Muscle of back (tissue), 13 donors: ENCODE measurements at places on chromosomes 2 and 18.

GRCh38 chr2:54040250-54040649 lies 69.5 kb upstream of the PSME4 start:
- no peak for DNase-seq

GRCh38 chr2:219765231-219765911 lies 137.9 kb downstream of the SLC4A3 start:
- no peak for DNase-seq

- DNase-seq = no peak
Measured at GRCh38 chr2:128451084-128452023, 132.7 kb upstream of the HS6ST1 start.

DNA sequence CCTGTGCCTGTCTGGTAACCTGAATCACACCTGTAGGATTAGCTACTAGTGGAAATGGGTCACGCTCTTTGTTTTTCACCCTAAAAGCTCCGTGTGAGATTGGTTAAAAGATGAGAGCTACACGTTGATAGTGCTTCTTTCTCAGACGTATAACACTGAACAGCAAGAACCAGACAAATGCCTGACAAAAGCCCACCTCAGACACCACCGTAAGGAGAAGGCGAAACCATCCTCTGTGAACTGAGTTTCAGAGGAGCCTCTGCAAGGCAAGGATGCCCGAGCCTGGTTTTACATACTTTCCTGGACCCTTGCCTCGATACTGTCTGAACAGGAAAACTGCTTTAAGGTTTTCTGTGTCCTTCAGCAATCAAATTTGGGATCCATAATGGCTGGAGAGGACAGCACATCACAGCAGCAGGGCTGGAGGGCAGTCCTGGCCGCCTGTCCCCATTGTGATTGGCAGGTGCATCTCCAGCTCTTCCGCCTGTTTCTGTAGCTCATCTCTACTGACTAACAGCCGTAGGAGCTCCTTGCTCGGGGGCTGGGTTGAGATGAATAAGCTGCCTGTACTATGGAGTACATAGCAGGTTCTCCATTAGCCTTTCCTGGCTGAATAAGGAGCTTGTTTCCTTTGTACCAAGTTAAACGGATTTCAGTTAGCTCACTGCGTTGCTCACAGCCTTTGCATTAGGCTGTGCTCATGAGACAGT lies 155.5 kb downstream of the MYT1L start:
- DNase-seq = no peak

DNA sequence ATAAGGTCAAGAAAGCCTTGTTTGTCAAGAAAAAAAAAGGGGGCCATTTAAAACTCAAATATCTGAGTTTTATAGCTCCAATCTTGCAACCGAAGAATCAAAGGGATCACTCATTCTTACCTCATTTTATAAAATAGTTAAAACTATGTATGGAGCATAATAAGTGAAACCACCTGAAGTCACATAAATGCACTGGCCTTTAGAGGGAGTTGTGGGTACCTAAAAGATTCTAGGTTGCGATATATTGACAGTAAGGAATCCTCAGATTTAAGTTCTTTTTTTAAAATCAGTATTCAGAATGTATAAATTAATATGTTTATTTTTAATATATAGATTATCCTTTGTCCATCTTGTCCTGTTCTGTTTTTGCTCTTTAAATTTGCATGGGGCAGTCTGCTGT lies 3.4 kb downstream of the ARHGAP28 start:
- DNase-seq = no peak

- DNase-seq = no peak
Measured at GRCh38 chr2:221581986-221582385, 9.9 kb upstream of the EPHA4 start.

GRCh38 chr2:119536211-119536610 lies 8.0 kb upstream of the CFAP221 start:
- DNase-seq = no peak

- no peak for DNase-seq
Measured at GRCh38 chr2:157821519-157822131, 54.5 kb downstream of the ACVR1 start.

- no peak for DNase-seq
Measured at GRCh38 chr2:138548796-138549195, 47.2 kb downstream of the SPOPL start.

DNA sequence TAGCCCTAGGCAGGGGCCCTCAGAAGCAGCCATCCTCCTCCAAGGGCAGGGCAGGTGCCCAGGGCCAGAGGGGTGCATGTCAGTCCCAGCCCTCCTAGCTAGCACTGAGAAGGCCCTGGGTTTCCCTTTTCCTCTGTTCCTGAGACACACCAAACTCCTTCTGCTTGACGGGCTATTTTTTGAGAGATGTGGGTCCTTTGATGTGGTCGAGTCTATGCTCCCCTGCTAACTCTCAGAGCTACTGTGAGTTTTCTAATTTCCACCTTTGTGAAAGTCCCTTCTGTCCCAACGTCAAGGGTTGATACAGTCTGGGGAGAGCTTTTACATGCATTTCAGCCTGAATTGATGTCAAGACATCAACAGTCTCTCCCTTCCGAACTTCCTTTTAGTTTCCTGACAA lies 51.4 kb downstream of the TRPM8 start:
- no peak for DNase-seq

GRCh38 chr2:152093464-152093863 lies 5.4 kb downstream of the CACNB4 start:
- DNase-seq = peak; percentile 26

- peak; percentile 53 for DNase-seq
Measured at GRCh38 chr2:26503231-26503880, 25.4 kb upstream of the OTOF start.

- DNase-seq = no peak
Measured at GRCh38 chr18:45133276-45133675, 452.6 kb downstream of the SETBP1 start.

DNA sequence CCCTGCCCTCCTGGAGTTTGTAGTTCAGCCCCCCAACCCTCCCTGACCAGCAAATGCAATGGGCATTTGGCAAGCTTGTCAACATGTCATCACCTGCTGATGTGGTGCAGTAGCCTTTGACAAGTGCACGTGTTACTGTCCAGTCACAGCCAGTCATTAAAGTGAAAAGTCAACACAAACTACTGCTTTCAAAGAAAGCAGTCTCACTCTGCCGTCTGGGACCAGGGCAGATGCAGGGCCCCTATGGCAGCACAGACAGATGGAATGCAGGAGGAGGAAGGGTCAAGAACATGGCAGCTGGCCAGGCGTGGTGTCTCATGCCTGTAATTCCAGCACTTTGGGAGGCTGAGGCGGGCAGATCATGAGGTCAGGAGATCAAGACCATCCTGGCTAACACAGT lies 222.4 kb upstream of the OSR1 start:
- DNase-seq = no peak

DNA sequence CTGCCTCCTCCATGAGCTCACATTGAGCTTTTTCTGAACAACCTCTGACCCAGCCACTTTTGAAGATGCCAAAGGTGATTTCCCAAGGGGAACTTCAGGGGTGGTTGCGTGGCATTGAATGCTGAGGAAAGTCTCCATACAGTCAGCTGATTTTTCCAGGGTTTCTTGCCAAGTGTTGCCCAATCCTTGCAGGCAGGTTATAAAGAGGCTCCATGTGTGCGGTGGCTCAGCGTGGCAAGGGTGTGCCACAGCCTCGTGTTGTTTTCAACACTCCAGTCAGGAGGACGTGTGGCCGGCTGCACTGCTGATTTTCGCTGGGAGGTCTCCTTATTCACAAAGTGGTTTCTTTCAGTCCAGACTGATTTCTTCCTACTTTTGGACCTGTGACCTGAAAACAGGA lies 81.4 kb upstream of the GATA6 start:
- DNase-seq = no peak

DNA sequence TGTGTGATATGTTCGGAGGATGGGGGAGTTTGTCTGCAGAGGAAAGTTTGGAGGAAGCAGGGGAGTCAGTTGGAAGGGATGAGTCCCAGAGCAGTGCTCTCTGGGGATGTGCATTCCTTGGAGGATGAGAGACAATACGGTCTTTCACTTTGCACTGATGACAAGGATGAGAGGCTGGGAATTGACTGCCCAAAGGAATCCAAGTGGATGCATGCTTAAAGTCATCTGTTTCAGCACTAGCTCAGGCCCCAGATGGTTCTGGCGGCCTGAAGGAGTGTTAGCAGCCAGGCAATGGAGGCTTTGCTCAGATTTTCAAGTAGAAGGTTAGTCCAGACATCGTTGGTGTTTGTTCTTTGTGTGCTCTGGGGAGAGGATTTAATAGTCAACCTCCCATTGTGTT lies 100.2 kb downstream of the CRIM1 start:
- DNase-seq = peak; percentile 75

GRCh38 chr18:811182-811891 lies 705 bp downstream of the YES1 start:
- DNase-seq = peak; percentile 44

DNA sequence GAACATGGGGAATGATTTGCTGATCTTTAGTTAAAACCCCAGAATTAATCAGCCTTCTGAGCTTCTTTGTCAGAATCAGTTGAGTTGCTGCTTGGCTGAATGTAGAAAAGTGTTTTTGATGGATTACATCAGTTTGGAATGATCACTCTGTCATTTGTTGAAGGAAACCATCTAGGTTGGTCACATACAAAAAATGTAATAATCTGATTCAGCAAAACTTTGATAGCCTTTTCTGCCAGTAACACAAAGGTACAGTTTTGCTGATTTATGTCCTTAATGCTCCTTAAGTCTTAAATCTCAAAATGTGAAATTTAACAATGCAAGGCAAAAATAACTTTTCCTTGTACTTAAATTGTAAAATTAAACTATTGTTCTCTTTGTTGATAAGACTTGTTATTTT lies 74.3 kb downstream of the GALNT13 start:
- DNase-seq = no peak

DNA sequence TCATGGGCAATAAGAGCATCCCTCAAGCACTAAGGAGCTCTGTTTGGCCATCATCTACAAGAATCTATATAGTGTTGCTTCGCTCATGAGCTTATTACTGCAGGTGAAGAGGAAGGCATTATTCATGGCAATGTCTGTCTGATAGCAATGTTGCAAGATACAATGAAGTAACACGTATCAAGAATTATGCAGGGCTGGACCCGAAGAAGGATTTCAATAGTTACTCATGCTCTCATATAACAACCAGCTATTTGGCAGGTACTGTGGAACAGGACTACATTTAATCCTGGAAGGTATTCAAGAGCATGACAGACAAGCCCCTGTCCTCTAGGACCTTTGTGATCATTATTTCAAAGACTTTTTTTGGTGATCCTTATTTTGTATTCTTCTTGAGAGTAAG lies 109.6 kb downstream of the LAMA3 start:
- no peak for DNase-seq

- DNase-seq = peak; percentile 14
Measured at GRCh38 chr2:215394102-215394805, 41.6 kb downstream of the FN1 start.

DNA sequence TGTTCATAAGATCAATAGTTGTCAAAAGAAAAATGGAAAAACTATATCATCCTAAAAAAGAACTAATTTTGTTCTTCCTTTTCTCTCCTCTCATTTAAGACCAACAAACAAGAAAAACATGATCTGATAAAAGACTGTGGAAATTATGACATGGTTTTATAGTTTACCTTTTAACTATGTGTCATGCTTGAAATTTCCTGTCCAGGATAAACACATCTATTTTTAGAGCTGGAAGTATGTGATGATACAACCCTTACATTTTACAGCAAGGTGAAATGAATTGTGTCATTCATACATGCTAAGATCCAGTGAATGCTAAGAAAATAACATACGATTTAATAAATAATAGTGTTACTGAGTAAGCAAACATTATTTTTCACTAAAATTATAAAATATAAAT lies 89.9 kb downstream of the GULP1 start:
- DNase-seq = no peak

- no peak for DNase-seq
Measured at GRCh38 chr18:55738483-55739114, 150.6 kb upstream of the TCF4 start.

DNA sequence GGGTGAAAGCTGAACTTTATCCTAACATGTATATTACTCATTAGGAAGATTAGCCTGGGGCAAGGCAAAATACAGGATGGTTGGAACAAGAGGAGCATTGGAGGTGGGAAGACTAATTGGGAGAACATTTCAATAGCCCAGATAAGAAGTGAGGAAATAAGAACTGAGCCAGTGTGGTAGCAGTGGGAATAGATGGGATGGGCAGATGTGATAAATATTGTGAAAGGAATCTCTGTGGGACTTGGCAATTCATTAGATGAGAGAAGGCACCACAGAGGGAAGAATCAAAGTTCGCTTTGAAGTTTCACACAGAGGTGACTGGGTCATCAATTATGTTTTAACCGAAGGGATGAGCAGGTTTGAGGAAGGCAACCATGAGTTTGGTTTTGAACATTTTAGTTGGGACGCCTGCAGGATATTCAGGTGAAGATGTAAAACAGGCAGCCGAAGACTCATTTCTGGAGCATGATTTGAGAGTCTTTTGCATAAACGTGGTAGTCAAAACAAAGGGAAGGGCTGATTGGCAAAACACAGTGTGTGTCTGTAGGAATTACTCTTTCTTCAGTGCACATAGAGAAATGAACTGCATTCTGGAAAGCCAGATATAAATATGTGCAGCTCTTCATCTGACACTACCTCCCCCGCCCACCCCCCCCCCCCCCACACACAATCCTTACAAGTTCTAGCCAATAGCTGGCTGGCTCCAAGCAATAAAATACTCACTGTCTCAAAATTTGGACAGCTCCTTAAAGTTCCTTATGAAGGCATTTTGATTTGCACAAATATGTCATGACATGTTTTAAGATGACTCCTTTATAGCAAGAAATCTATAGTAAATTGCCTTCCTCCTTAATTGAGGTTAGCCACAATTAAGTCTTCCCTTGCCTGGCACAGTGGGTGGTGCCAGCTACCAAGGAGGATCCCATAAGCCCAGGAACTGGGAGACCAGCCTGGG lies 1.9 kb upstream of the SLC1A4 start:
- peak; percentile 58 for DNase-seq

- DNase-seq = no peak
Measured at GRCh38 chr2:238131761-238132462, 6.6 kb upstream of the KLHL30 start.

DNA sequence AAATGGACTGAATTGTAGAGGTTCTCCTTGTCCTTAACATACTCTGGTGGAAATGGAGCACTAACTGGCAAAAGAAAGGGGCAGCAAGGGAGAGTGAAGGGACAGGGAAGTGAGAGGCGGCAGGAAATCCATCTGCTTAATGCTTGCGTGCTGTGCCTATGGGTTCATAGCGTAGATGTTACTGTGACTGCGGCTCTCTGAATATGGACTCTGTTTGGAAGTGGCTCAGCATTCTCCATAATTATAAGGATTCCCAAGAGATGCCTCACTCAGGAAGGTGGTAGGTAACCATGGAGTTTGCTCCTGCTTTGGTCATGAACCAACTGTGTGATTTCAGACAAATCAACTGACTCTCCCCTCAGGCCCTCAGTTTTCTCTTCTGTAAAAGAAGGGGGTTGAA lies 50.0 kb downstream of the MYO3B start:
- no peak for DNase-seq
